Stromal cell of bone marrow (primary cell): ENCODE measurements at places on chromosomes 2 and 18.

DNA sequence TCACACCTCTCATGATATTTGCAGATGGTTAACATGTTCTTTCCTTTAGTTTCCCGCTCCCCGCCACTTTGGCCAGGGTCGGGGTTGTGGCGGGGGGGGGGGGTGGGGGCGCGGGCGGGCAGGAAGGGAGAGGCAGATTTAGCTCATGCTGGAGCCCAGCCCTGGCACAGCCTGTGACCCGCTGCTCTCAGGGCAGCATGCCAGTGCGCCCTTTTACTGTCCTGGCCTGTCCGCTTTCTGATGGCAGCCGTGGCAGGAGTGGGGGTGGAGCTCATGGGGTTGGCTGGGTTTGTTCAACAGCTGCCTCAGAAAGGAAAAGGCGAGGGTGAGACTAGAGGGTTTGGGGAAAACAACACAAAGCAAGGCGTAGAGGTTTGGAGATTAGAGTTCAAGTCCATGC, 56.1 kb downstream of the TNP1 start:
- no peak for DNase-seq

DNA sequence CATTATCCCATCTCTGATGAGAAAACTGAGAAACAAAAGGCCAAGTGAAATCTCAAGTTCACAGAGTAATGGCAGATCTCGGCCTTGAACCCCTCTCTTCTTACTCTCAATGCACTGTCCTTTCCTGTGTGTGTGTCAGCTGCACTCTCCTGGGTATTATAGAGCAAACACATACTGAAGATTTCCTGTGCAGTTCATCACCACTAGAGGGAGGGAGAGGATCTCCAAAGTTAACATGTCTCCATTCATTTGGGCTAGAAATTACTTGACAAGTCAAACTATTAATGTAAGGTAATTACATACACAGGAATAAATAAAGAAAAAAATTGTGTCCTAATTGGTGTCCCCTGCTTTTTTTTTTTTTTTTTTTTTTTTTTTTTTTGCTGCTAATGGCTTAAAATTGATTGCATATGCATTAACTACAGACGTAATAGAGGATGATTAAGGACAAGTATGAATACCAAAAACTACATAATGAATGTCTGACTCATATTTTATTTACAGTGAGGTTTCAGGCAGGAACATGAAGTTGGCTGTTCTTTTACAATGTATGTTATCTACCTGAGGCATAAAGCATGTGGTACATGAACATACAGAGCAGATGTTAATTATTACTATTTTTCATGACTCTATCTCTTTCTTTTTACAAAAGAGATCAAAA, 269.2 kb downstream of the NYAP2 start:
- peak; percentile 51 for DNase-seq

DNA sequence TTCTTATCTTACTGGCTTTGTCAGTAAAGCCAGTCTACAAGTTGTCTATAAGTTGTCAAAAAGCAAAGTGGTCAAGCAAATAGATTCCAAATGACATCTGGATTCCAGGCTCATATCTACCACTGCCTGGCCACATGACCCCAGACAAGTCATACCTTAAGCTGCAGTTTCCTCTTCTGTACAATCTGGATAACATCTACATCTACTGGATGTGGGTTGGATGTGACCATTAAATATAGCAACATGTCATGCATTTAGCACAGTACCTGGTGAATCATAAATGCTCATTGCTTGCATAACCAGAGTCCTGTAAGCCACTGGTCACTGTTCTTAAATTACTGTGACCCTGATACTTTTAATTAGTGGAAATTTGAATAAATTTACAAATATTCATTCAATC, 16.8 kb downstream of the COBLL1 start:
- DNase-seq: no peak

GRCh38 chr2:102194609-102195268, 7.9 kb downstream of the IL1RL2 start:
- no peak for DNase-seq

- no peak for DNase-seq
Measured at GRCh38 chr2:70656421-70657010, 102.9 kb upstream of the TGFA start.
